ENCODE measurements at places on chromosomes 5 and 9.

- no peak for DNase-seq
Measured at GRCh38 chr5:54539001-54539400, 21.4 kb downstream of the SNX18 start.

DNA sequence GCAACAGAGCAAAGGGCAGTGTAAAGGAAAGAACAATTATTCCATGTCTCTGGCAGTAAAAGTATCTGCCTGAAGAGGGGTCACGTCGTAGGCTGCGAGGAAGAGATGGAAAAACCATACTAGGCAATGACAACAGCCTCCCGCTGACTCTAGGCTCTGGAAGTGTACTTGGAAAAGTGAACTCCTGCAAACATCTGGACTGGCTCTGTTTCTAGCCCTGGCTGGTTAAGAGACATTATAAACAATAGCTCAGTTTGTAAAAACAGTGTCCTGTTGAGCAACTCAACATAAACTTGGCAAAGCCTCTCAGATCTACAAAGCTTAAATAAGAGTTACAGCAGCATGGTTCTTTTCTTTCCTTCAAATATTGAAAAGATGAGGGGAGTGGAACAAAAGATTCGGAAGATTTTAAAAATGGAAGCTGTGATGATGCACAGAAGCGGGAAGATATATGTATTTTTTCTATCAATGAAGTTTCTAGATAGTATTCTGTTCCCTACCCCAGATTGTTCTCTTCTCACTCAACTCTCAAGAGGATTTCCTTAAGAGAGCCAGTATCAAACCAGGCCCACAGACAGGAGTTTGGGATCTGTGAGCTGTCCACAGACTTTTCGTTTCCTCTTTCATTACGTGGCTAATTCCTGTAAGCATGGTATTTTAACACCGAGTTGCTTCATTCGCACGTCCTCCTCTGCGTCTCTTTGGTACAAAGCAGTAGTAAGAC lies 79.4 kb downstream of the SPTLC1 start:
- DNase-seq = no peak

- DNase-seq = peak; percentile 81
Measured at GRCh38 chr9:469672-470551, 255.2 kb downstream of the DOCK8 start.

DNA sequence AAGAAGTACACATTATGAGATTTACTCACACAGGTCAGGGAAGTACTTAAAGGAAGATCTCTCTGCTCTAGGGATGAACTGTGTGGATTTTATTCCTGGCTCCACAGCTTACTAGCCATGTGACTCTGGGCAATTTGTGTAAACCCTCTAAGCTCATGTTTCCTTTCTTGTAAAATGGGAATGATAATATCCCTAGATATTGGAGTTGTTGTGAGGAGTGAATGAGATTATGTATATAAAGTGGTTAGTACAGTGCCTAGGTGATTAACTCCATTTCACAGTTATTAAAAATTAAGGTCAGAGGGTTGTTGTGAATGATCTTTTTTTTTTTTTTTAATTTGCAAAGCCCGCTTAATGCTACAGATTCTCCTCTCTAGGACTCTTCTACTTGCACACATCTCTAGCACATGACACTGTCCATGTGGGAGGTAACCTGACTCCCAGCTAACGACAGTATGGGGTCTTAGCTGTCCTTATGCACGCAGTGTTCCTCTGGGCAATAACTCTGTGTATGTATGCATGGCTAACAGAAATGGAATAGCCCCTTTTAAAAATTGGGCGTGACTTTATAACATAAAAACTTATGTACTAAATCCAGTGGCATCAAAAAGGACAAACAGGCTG lies 23.9 kb upstream of the MYOT start:
- DNase-seq = no peak

GRCh38 chr9:99491408-99492158 lies 269.5 kb downstream of the SEC61B start:
- peak; percentile 22 for DNase-seq

- no peak for DNase-seq
Measured at GRCh38 chr5:43802651-43803050, 199.7 kb downstream of the NNT start.

- no peak for DNase-seq
Measured at GRCh38 chr9:13597427-13597826, 317.9 kb upstream of the MPDZ start.

GRCh38 chr9:81637276-81637675 lies 52.1 kb downstream of the TLE1 start:
- DNase-seq = no peak

GRCh38 chr9:38337706-38338264 lies 54.7 kb upstream of the ALDH1B1 start:
- DNase-seq = no peak

DNA sequence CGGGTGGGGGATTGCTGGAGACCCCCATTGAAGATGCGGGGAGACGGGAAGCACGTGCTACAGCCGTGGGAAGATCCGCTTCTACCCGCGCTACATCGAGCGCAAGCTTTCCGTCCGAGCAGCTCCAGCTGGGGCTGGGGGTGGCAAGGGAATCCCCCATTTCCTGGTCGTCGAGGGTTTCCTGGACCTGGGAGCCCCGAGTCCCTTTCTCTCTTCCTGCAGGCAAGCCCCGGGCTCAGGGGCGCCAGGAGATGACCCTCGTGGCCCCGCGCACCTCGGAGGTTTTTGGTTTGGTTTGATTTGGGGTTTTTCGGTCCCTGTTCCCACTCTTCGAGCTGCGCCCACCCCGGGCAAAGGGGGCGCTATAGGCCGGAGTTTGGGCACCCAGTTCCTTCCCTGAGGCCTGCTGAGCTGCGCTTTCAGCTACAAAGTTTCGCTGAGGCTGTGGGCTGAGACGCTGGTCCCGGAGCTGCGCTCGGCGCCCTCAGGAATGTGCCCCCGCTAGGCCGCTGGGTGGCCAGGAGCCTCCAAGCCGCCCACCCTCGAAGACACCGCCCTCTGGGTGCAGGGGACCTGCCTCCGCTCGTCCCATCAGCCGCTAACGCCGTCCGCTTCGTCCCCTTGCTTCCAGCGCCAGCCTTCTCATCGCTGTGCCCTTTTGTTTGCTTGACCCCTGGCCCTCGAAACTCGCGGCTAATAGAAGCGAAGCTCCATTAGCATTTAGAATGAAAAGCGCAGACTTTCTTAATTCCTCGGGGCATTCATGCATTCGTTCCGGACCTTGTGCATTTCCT lies 2.9 kb downstream of the NR4A3 start:
- no peak for DNase-seq

- DNase-seq = peak; percentile 26
Measured at GRCh38 chr9:99825172-99826046, 3.7 kb downstream of the NR4A3 start.

DNA sequence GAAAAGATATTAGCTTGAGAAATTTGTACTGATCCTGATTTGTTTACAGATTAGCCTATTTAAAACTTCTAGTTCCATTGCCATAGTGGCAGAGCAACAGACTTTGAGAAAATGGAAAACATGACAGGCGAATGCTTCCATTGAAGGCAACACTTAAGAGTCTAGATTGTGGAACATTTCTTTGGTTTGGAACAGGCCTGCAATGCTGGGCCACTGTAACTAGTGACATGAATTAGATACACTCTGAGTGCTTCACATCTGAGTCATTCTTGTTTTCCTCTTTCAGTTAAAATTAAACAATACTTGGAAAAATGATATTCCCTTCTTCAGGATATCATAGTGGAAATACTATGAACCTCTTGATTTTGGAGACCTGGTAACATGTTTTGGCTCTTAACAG lies 453.6 kb upstream of the TUSC1 start:
- DNase-seq = no peak

GRCh38 chr5:140664359-140665119 lies at the start of gene WDR55:
TSS of gene WDR55 (plus strand) at chr5:140664904. CDS start at chr5:140664913, 9 bp downstream.
- DNase-seq = peak; percentile 85

GRCh38 chr5:164885179-164885578 lies 1379.8 kb downstream of the MAT2B start:
- DNase-seq = no peak

DNA sequence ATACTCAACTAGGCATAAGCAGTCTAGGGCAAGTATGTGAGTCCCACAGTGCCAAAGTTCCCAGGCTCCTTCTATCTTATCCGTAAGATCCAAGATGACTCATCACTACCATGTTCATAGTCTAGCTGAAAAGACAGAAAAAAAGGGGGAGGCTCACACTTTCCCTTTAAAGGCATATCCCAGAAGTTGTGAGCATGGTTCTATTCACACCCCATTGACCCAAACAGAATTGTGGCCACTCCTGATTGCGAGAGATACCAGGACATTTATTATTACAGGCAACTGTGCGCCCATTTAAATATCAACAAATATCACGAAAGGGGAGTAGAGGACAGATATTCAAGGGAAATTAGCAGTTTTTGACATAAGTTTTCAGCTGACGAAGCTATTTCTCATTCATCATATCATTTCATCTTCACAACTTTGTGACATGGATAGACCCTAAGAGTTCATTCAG lies 8.1 kb upstream of the PFDN1 start:
- no peak for DNase-seq

DNA sequence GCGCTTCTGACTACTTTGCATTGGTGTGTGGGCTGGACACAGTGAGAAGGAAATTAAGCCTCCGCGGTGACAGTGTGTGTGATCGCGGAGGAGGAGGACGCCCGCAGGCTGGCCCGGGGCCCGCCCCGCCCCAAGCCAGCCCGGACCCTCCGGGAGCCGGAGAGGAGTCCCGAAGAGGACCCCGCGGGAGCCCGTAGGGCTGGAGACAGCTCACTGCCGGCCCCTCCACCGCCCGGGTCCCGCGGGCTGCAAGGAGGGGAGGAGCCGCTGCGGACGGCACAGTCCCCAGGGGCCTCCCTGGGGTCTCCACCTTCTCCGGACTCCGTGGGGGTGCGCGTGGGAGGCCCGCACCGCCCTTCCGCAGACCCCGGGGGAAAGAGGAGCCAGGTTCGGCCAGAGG lies 146.4 kb upstream of the ERCC6L2 start:
- no peak for DNase-seq

- DNase-seq = no peak
Measured at GRCh38 chr5:173642895-173643481, 26.5 kb upstream of the BOD1 start.

- no peak for DNase-seq
Measured at GRCh38 chr9:128764361-128764760, 7.4 kb downstream of the ZER1 start.

DNA sequence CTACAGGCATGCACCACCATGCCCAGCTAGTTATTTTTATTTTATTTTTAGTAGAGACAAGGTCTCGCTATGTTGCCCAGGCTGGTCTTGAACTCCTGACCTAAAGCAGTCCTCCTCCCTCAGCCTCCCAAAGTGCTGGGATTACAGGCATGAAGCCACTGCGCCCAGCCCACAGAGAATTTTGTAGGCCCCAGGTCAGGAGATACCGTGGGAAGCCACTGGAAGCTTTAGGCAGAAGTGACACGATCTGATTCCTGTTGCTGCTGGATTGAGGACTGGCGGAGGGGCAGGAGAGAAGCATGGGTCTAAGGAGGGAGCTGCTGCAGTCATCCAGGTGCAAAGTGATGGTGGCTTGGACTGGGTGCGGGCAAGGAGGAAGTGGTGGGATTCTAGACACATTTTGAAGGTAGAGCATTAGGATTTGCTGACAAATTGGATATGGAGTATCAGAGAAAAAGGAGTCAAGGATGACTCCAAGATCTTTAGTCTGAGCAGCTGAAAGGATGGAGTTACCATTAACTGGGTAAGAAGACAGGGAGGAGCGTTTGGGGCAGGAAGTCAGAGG lies 20.7 kb downstream of the TCF7 start:
- no peak for DNase-seq

DNA sequence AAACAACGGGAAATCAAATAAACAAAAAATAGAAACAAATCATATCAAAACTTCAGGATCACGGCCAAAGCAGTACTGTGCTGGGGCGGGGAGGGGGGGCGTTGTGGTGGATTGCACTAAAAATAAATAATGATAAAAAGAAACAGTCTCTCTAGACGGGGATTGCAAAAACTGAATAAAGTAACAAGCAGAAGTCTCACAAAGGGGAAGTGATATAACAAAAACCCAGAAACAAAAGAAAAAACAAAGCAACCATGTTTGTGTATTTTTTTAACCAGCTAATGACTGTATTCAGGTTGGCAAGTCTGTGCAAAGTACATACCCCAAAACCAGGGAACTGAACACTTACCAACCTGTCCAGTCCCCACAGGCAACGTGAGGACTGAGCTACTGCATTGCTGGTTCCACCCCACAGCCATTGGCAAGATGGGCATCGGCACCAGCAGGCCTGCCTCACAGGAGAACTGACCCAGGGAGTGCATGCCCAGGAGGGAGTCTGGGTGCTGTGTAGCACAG lies 24.1 kb downstream of the BICD2 start:
- DNase-seq = no peak

DNA sequence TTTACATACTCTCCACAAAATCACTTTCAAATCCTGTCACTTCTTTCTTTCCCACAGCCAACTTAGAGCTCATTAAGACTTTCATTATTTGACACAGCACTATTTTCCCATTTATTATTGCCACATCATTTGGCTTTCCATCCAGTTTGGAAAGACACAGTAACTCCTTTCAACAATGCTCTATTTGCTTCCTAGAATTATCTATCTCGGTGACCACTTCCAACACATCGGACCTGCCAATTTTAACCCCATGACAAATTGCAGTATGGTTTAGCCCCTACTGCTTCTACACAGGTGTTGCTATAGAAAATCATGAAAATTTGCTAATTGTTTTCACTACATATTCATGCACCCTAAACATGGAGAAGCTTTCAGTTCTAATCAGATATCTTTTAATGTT lies 190.6 kb upstream of the COX7C start:
- DNase-seq = no peak

GRCh38 chr5:178249191-178249989 lies 16.8 kb upstream of the PHYKPL start:
- DNase-seq = no peak

DNA sequence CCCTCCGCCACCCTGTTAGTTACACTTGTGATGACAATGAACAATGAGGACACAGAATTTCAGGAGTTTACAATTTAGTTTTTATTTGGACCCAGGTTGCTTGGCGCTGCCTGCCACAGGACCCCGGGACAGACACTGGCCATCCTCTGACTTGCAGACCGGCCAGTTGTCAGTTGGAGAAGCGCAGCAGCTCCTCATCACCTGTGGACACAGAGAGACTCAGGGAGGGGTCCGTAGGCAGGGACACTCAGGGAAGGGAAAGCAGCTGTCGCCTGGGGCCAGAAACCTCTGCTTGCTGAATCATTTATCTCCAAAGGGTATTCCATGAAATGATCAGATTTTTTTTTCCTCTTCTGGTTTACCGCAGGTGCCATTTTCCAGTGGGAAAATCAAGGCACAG lies 18.0 kb downstream of the AMBP start:
- DNase-seq = no peak

GRCh38 chr5:97089149-97089801 lies 53.1 kb downstream of the LIX1 start:
- DNase-seq = no peak
